ENCODE measurements at places on chromosomes 3 and 15. TPM values are rescaled to one million over a fixed set of nuclear protein-coding genes. Genes with fewer than 3 reads are reported as not detected.

The FBLN2 gene
- 17.9 TPM for total RNA-seq

The CCK gene
- 0.42 TPM for total RNA-seq

The TPRG1 gene
- 0.54 TPM for total RNA-seq

The VEPH1 gene
- total RNA-seq, result 87.1 TPM

The FHIT gene
- total RNA-seq, result not detected

The GRIP2 gene
- total RNA-seq, result not detected

The TUSC2 gene
- 44.3 TPM for total RNA-seq

The LEKR1 gene
- total RNA-seq, result 1.4 TPM

The SERPINI2 gene
- total RNA-seq, result not detected

The CNTN3 gene
- total RNA-seq, result 0.09 TPM

The CASR gene
- total RNA-seq, result not detected

The ALDH1A3 gene
- 141 TPM for total RNA-seq

The CADPS gene
- not detected for total RNA-seq

The COL6A5 gene
- under 0.01 TPM for total RNA-seq

The PCYT1A gene
- 76.3 TPM for total RNA-seq

GRCh38 chr3:4665197-4665596 lies 172.0 kb downstream of the ITPR1 start:
- no peak for DNase-seq

GRCh38 chr15:49492830-49493229 lies 69.8 kb downstream of the FGF7 start:
- no peak for DNase-seq

- DNase-seq, result no peak
These were observed 65.9 kb downstream of the ADAMTS9 start for GRCh38 chr3:64621726-64622395.

DNA sequence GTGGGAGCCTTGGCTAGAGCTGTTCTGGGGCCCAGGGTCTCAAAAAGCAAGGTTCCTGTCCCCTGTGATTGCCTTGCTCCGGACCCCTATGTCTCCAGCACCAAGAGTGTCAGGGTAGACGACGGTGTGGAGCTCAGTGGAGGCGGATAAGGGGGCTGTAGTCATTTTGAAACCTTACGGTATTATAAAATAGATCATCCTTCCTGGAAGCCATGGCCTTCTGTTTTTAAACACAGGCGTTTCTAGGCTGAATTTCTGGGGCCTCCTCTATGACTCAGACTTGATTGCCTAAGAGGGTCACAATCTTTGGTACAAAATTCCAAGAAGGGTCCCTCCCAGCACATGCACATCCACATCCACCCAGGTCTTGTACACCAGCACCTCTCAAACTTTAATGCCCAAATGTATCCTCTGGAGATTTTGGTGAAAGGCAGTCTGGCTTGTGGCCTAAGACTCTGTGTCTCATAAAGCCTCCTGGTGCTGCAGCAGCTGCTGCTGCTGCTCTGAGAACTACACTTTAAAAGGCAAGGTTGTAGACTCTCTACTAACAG lies 70.5 kb upstream of the XCR1 start:
- no peak for DNase-seq

- no peak for DNase-seq
These were observed 5.7 kb downstream of the TMEM207 start for GRCh38 chr3:190444006-190444405.

- DNase-seq, result no peak
These were observed 129.6 kb downstream of the CHSY1 start for GRCh38 chr15:101122266-101122665.

- no peak for DNase-seq
These were observed 124.8 kb downstream of the EDEM1 start for GRCh38 chr3:5312290-5312689.

DNA sequence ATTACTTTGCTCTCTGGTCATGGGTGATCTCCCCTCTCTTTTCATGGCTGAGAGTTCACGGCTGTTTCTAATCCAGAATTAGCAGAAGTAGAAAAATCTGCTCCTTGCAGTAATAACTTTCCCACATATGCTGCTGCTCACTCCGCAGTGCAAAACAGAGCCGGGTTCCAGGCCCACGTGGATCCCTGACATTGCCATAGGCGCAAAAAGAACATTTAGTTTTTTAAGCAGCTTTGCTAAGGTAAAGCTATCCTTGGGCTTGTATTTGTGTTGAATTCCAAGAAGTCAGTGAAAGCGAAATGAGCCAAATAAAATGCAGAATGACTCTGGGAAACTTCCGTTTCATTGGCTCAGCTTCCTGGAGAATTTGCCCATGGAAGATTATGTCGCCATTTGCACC lies 633.7 kb upstream of the SUCLG2 start:
- DNase-seq, result no peak

DNA sequence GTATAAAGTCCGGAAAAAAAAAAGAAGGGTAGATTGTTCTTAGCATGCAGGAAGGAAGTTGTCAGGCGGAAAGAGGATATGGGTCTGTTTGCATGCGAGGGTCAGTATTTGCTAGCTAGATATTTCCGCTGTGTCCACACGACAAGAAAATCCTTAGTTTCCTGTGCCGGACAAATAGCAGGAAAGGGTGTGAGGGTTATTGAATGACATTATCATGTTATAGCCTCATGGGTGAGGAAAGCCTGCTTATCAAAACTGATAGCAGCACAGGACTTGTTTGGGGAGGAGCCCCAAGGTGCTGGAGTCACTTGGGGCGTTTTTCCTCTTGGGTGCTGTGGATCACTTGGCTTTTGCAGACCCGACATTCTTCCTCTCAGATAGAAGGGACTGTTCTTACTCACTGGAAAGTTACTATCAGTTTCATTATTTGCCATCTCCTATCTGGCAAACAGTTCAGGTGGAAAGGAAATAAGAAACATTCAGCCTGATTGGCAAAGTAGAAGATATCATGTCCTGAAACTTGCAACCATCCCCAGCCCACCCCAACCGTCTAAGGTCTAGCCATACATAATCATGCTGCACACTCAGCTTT lies 127.2 kb upstream of the DPH6 start:
- DNase-seq, result no peak

DNA sequence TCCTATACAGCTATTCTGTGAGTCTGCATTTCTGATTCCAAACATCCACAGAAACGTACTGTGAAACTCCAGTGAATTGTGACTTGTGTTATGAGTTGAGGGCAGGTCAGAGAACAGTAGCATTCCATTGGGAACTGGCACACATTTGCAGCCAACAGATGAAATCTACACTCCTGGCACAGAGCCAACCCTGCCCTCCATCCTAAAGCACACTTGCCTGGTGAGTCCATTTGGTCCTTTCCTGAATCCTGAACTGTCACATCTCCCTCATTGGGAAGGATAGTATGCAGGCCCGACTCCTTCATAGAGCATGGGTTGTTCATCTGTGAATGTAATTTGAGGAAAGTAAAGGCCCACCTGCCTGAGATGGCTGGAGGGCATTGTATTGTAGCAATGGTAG lies 314.3 kb upstream of the RASGRP1 start:
- DNase-seq, result peak; percentile 44

GRCh38 chr3:181881749-181882148 lies 170.0 kb downstream of the SOX2 start:
- DNase-seq, result no peak

DNA sequence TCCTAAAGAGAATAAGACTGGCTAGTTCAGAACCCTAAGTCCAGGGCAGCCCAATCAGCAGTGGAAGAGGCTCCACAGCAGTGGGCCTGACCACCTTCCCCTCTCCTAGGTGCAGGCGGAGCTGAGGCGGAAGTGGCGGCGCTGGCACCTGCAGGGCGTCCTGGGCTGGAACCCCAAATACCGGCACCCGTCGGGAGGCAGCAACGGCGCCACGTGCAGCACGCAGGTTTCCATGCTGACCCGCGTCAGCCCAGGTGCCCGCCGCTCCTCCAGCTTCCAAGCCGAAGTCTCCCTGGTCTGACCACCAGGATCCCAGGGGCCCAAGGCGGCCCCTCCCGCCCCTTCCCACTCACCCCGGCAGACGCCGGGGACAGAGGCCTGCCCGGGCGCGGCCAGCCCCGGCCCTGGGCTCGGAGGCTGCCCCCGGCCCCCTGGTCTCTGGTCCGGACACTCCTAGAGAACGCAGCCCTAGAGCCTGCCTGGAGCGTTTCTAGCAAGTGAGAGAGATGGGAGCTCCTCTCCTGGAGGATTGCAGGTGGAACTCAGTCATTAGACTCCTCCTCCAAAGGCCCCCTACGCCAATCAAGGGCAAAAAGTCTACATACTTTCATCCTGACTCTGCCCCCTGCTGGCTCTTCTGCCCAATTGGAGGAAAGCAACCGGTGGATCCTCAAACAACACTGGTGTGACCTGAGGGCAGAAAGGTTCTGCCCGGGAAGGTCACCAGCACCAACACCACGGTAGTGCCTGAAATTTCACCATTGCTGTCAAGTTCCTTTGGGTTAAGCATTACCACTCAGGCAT lies 33.7 kb downstream of the VIPR1 start:
- DNase-seq, result peak; percentile 36

GRCh38 chr3:163601426-163601825 lies 1476.9 kb downstream of the SI start:
- peak; percentile 4 for DNase-seq
